ENCODE measurements at places on chromosomes 7 and 10.

DNA sequence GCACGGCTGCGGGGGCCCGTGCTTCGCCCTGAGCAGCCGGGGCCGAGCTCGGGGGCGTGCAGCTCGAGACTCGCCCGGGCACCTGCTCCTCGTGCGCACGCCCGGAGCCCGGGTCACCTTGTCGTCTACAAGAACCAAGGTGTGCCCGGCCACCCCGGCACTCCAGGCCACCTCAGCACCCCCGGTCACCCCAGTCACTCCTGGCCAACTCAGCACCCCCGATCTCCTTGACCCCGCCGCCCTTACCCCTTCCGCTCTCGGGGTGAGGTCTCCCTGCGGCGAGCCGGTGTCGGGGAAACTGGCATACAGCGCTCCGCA, 268 bp upstream of the IGFBP3 start:
- DNase-seq = peak; percentile 5

GRCh38 chr10:9469663-9470205, 1415.2 kb downstream of the GATA3 start:
- DNase-seq = no peak

DNA sequence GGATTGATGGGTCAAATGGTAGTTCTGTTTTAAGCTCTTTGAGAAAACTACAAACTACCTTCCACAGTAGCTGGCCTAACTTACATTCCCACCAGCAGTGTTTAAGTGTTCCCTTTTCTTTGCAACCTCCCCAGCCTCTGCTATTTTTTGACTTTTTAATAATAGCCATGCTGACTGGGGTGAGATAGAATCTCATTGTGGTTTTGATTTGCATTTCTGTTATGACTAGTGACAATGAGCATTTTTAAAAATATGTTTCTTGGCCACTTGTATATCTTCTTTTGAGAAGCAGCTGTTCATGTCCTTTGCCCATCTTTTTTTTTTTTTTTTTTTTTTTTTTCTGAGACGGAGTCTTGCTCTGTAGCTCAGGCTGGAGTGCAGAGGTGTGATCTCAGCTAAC, 155.2 kb upstream of the BMPER start:
- no peak for DNase-seq

DNA sequence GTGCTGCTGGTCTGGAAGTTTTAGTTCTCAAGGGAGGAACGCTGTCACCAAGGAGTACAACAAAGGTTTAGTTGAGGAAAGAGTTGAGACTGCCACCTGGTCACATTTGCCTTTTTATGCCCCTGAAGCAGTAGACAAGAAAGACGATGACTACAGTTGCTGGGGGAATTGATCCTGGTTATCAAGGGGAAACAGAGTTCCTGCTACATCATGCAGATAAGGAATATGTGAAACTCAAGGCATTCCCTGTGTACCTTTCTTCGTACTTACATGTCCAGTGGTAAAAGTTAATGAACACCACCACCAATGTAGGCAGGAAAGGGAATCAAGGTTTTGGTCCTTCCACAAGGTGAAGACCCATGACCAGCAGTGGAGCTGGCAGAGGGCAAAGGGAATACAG, 31.8 kb downstream of the SLC35B4 start:
- no peak for DNase-seq

DNA sequence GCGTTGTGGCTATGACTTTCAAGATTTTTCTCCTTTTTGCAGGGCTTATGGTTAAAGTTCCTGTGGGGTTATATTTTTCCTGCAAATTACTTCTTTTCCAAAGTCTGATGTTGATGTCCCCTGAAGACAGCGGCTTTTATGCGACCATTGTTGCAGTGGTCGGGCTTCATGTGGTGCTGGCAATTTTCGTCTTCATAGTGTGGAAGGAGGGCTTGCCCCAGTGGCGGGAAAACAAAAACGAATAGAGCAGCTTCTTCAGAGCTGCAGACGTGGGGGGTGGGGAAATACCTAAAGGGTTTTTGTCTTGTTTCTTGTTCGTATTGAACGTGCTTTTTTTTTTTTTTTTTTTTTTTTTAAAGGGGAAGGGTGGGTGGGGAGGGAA, 53.8 kb downstream of the MCMBP start:
- no peak for DNase-seq

GRCh38 chr10:89516149-89516832, 19.1 kb downstream of the SLC16A12 start:
- DNase-seq = no peak

- no peak for DNase-seq
Measured at GRCh38 chr7:55570939-55571338, 1.4 kb downstream of the VOPP1 start.

DNA sequence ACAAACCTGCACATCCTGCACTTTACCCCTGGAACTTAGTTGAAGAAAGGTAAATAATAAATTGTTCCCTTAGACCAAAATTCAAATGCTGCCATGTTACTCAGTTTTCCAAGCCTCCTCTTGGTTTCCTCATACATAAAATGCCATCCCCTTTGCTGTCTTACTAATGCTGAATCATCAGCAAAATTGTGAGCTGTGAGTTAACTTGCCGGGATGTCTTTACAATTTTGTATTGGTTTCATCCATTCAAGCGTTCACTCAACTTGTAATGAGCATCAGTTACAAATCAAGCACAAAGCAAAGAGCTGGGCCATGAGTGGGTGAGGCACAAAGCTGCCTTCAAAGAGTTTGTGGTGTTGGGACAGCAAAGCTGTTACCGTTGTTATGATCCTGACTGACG, 395.8 kb upstream of the ZMIZ1 start:
- no peak for DNase-seq

DNA sequence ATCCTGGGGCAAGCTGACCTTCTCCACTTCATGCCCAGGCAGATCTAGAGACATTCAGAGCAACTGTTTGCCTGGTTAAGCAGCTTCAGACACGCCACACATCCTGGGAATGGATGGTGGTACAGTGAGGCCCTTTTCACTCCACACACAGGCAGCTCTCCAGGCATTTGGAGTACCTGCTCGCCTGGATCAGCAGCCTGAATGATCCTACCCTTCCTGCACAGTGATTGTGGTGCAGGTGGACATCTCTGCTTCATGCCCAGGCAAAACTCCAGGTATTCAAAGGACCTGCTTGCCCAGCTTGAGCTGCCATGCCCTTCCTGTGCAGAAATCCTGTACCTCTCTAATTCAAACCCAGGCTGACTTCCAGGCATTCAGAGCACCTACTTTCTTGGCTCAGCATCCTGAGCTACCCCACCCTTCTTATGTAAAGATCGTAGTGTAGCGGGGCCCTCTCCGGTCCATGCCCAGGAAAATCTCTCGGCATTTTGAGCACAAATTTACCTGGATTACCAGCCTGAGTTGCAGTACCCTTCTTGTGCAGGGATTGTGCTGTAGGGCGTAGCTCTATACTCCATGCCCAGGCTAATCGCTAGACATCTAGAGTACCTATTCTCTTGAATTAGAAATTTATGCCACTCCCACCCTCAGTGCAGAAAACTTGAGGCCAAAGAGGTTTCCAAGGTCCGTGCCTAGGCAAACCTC, 972.8 kb downstream of the ANKRD7 start:
- no peak for DNase-seq

Data from COR-L47 (cell line).